ENCODE measurements at places on chromosomes 7 and 10.
A peak's percentile ranks its signal among the peaks of the same experiment; 100 is the strongest.

DNA sequence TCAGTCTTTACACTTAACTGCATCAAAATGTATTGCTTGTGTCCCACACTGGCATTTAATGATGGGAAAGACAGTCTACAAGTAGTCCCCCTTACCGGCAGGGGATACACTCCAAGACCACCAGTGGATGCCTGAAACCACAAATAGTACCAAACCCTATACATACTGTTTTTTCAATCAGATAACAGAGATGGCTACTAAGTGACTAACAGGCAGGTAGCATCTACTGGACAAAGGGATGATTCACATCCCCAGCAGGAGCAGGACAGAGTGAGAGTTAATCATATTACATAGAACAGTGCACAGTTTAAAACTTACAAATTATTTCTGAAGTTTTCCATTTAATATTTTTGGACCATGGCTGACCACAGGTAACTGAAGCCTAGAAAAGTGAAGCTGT is 13.2 kb downstream of the TMEM243 start:
- no peak for DNase-seq

DNA sequence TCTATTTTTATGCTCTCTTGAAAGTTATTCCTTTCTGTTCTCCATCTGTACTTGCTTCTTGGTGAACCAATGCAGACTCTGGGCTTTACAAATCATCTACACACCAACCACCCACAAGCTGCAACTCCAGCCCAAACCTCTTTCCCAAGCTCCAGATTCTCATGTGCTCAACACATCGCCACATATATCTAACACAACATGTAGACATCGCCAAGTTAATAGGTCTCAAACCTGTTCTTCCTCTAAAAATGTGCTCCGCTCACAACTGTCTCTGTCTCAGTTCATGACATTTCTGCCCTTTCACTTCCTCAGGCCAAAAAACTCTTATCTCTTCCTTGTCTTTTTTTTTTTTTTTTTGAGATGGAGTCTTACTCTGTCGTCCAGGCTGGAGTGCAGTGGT is 95.7 kb upstream of the EEPD1 start:
- DNase-seq = no peak

- no peak for DNase-seq
These were observed 368.4 kb upstream of the PODXL start for GRCh38 chr7:131924857-131925256.

DNA sequence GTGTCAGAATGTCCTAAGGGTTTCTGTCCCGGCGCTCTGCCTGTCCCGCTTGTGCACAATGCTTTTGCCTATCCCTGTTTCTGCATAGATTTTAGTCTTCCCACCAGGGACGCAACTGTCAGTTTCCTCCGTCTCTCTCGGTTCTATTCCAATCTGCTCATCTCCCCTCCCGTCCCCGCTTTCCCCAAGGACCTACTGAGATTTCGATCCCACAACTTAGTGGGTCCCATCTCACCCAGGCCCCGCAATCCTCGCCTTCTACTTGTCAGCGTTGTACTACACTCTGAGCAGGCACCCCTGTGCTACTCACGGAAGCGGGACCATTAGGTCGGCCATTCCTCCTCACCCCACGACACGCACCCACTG is 519 bp upstream of the ZNF655 start:
- DNase-seq = no peak

DNA sequence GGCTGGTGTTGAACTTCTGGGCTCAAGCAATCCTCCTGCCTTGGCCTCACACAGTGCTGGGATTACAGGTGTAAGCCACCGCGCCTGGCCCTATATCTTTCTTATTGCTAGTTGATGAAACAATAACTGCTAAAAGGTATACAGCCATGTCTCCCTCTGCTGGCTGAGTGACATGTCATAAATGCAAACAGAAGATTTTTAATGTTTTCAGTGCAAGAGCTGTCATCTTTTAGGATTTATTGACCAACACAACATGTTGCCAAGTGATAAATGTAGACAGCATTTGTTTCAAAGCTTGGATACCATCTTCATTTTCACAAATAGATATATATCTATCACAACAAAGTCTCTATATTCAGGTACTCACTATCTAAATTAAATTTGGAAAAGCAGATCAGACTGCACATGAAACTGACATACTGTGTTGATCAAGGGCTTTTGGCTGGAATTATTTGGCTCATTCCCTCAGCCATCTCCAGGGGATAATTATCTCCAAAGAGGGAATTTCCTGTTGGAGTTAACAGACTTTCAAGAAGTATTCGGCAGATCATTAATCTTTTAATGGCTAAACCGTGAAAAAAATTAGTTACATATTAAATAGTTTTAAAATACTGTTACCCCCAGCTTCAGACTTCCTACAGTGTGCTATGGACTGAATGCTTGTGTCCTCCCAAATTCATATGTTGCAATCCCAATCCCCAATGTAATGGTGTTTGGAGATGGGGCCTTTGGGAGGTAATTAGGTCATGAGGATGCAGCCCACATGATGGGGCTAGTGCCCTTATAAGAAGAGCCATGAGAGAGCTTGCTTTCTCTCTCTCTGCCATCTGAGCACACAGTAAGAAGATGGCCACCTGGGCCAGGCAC is 41.3 kb upstream of the SRPK2 start:
- peak; percentile 15 for DNase-seq

- no peak for DNase-seq
These were observed 401.2 kb downstream of the CDC14C start for GRCh38 chr7:49325571-49325970.

DNA sequence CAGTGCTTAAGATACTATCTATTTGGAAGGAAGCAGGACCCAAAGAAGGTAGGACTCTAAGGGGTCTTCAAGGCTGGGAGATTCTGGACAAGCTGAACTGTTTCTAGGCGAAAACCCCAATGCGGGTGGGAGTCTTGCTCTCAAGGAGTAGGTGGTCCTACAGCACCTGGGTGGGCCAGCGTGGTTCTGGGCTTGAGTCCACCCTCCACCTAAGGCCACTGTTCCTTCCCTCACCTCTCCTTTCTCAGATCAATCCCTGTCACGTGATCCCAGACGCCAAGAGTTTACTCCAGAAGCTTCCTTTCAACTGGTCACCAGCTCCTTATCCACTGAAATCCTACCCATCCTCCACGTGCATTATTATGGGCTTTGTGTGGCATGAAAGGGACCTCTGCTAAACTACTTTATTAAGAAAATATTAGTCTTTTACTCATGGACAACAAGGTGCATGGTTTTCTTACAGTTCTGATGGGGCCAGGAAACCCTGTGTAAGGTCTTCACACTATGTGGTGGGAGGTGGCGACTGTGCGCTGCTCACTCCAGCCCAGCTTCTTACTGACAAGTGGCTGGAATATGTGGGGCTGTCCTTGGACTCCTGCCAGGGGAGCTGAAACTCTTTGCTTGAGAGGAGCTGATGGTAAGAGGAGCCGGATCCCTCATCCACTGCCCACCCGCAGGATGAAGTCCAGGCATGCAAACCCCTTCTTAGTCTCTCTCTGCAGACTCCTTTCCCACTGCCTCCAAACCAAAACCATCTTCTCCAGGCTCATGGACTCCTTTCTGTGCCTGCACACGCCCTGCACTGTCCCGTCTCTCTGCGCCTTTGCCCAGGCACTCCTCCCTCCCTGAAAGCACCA is 1.6 kb downstream of the ZNF746 start:
- no peak for DNase-seq

GRCh38 chr7:27890205-27890849 is 150.4 kb downstream of the TAX1BP1 start:
- no peak for DNase-seq

DNA sequence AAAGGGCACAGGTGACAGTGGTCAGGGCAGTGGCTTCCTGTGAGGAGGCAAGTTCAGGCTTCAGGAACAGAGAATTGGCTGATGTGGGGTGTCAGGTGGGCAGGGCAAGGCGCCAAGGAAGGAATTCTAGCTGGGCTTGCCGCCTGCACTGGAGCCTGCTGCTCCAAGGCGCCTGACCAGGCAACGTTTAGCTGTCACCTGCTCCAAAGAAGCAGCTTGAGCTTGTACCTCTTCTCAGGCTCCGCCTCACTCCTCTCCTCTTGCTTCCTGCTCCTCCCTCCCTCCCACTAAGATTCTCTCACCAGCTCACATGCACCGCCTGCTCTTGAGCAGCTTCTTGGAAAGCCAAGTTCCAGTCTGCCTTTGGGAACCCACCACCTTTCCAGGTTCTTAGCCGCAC is 187.4 kb upstream of the GRB10 start:
- DNase-seq = no peak

DNA sequence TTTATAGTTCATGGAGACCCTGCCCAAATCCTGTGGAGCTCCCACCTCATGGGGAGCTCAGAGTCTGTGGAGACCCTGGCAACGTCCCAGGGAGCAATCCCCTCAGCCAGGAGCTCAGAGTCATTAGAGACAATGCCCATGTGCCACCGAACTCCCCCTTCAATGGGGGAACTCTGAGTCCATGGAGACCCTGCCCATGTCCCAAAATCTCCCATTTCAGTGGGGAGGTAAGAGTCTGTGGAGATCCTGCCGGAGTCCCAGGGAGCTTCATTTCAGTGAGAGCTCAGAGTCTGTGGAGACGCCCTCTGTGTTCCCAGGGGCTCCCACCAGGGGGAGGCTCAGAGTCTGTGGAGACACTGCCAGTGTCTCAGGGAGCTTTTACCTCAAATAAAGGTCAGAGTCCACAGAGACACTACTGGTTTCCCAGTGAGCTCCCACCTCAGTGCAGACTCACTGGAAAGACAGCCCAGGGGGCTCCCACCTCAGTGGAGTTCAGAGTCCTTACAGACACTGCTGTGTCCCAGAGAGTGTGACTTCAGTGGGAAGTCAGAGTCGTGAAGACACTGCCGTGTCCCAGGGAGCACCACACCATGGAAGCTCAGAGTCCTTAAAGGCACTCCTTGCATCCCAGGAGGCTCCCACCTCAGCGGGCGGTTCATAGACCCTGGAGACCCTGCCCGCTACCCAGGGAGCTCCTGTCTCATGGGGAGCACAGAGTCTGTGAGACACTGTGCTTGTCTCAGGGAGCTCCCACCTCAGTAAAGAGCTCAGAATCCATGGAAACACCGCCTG is 5.0 kb downstream of the MYO1G start:
- no peak for DNase-seq
